ENCODE measurements at places on chromosomes 4 and X.

GRCh38 chr4:180205276-180205675, 2037.9 kb upstream of the TENM3 start:
- no peak for ATAC-seq

DNA sequence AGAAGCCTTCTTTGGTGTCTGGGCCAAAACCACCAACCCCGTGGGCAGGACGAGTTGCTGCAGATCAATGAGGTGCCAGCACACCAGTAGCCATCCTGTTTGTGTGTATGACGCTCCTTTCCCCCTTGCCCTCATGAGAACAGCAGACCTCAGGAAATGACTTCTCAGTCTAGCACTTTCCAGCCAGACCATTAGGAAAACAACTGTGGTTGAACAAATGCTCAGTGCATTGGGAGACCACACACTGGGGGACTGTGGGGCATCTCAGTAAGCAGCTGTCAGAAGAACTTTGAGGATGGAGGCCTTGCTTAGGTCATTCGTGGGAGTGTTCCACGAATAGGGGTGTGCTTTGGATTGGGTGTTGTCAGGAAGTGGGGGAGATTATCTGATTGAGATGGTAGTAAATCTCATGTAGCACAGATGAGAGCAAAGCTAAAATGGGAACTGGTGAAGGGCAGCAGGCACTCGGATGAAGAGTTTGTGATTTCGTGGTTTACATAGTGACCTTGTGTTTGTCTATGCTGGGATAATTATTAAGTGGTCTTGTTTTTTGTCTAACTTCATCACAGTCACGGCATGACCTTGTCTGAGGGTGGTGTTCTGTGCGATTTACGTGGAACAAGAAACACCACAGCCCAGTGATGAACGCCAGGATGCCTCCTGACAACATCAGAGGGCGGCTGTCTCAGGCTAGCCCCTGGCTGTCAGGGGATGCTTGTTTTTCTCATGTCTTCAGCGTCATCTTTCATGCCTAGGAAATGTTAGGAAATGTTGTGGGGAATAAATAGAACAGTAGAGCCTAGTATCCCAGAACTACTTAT, 70.1 kb downstream of the USP46 start:
- ATAC-seq = peak; percentile 92

DNA sequence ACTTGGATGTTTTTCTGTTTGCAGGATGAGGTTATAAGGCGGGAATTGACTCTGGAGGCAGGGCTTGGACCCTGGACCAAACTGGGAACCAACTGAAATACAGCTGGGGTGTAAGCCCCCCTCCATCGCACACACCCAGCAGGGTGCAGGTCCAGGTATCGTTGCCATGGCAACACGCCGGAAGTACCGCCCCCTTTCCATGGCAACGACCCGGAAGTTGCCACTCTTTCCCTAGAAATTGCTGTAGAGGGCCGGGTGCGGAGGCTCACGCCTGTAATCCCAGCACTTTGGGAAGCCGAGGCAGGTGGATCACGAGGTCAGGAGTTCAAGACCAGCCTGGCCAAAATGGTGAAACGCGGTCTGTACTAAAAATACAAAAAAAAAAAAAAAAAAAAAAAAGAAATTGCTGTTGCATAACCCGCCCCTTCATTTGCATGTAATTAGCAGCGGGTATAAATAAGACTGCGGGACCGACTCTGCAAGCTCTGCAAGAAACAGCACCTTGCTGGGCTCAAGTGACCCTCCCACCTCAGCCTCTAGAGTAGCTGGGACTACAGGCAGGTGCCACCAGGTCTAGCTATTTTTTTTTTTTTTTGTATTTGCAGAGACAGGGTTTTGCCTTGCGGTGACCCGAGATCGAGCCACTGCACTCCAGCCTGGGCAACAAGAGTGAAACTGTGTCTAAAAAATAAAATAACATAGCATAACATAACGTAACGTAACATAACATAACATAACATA, 139.6 kb downstream of the CRLF2 start:
- peak; percentile 24 for ATAC-seq

- ATAC-seq = no peak
Measured at GRCh38 chrX:13419276-13419675, 99.4 kb upstream of the ATXN3L start.

DNA sequence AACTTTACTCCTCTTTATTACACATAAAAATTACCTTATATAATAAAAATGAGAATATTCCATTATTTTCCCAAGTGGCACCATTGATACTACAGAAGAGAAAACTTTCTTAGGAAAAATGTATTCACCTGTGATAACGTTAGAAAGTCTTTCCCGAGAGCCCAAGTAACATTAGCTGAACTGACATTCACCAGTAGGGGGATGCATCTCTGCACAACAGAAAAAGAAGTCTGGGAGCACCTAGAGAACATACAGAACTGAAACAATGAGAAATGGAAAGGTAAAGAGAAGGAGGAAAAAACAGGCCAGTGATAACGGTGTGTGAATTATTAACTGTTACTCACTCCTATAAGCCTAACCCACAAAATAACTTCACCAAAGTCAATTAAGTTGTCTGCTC, 423.3 kb downstream of the CENPC start:
- no peak for ATAC-seq

GRCh38 chr4:125400756-125401155, 86.0 kb downstream of the FAT4 start:
- no peak for ATAC-seq

DNA sequence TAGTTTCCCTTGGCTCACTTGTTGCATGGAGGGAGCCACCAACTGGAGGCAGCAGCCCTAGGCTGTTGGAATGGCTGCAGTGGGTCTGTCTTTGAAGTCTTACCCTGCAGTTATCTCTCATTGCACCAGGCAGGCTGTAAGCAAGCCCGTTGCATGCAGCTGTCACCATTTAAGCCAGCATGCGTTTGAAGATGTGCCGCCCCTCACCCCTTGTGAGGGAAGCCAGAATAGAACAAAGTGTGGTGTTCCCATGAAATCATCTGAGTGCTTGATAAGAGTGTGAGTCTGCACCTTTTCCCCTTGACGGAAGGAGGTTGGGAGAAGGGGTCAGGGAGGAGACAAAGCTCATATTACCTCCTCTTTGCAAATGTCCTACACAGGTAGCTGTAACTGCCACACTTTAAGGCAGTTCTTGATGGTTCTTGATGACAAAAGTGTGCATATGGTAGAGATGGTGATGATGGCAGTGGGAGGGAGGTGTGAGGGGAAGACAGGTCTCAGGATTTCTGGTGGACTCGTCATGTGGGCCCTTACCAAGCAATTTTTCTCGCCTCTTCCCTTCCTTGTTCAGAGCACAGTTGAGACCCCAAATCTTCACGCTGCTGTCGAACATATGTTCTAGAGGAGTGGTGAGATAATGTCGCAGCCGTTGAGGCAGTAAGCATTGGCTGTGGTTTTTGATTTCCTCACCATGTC, 191.4 kb upstream of the LEF1 start:
- ATAC-seq = no peak

GRCh38 chr4:182552948-182553347, 309.7 kb downstream of the TENM3 start:
- no peak for ATAC-seq

DNA sequence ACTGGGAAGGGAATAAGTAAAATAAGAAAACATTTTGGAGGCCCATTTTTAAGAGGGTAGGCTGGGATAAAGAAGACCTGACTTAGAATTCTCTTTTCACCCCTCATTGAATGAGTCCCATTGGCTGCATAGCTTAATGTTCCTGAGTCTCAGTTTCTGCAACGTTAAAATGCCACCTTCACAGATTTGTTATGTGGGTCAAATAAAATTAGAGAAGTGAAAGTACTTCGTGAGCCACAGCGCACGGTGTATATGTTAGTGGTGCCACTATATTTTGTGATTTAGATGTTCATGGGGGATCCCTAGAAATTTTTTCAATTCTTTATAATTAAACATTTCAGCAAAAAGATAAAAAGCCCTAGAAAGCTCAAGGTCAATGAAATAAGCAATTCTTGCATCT, 109.2 kb upstream of the HS3ST1 start:
- no peak for ATAC-seq

- ATAC-seq = peak; percentile 26
Measured at GRCh38 chr4:171639540-171639939, 173.7 kb upstream of the GALNTL6 start.

DNA sequence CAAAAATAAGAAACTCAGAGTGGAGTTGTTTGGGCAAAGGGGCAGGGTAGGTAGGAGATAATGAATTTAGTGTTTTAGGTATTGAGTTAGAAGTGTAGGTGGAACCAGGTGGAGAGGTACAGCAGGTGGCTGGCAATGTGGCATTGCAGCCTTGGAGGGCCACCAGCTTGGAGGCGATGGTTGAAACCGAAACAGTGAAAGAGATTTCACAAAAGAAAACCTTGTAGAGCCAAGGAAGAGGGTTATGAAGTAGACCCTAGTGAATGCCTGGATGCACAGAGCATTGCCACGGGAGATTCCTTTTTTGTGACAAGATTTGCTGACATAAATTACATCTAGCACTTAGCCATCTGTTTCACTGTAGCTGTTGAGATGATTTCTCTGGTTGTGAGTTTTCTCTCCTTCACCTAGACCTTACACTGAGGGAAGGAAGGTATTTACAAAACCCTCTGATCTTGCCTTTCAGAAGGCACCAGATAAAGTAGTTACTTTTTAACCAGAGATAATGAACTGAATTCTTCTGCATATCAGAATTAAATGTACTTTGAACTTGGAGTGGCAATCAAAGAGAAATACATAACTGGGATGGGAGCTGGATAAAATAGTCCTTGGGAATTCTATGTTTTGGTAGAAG, 104.1 kb upstream of the CASK start:
- no peak for ATAC-seq

DNA sequence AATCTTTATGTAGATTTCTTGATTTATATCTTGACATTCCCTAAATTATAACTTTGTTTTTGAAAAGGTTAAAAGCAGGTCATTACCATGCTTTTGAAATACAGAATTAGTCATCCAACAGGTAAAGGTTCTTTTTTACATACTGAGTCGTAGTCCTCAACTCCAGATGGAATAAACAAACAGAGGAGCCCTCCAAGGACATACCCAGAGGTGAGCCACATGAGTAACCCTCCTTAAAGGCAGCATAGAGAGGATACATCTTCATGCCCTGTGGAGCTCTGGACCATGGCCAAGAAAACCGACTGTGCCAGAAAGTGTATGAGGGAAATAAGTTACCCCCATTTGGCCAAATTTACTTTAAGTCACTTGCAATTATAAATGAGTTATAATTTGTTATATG, 95.3 kb upstream of the MCF2 start:
- ATAC-seq = no peak

DNA sequence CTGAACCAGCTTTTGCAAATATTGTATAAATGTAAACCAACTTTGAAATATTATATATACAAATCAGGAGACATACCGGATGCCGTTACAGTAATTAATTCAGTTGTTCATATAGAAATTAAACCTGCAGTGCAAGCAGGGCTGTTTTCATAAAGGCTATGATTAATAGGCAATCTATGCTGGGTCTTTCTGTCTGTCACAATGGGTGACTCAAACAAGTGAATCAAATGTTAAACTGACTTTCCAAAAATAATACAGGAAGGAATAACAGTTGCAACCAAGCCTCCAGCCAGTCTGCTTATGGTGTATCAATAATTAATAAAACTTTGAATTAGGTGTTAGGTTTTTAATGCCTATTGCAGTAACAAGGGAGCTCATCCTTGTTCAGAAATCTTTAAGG, 43.9 kb downstream of the GABRB1 start:
- no peak for ATAC-seq

- no peak for ATAC-seq
Measured at GRCh38 chr4:136908122-136908521, 624.2 kb downstream of the PCDH18 start.

GRCh38 chr4:162265802-162266201, 102.0 kb upstream of the FSTL5 start:
- ATAC-seq = no peak

- no peak for ATAC-seq
Measured at GRCh38 chr4:81758574-81759264, 287.0 kb upstream of the RASGEF1B start.

Measured in activated T-helper 17 cell treated with anti-CD3 and anti-CD28 coated beads, Interleukin-2, amount 50 U/mL, for 72 hours (primary cell).